Epithelial cell of prostate (primary cell): ENCODE measurements at places on chromosomes 6 and 20.

DNA sequence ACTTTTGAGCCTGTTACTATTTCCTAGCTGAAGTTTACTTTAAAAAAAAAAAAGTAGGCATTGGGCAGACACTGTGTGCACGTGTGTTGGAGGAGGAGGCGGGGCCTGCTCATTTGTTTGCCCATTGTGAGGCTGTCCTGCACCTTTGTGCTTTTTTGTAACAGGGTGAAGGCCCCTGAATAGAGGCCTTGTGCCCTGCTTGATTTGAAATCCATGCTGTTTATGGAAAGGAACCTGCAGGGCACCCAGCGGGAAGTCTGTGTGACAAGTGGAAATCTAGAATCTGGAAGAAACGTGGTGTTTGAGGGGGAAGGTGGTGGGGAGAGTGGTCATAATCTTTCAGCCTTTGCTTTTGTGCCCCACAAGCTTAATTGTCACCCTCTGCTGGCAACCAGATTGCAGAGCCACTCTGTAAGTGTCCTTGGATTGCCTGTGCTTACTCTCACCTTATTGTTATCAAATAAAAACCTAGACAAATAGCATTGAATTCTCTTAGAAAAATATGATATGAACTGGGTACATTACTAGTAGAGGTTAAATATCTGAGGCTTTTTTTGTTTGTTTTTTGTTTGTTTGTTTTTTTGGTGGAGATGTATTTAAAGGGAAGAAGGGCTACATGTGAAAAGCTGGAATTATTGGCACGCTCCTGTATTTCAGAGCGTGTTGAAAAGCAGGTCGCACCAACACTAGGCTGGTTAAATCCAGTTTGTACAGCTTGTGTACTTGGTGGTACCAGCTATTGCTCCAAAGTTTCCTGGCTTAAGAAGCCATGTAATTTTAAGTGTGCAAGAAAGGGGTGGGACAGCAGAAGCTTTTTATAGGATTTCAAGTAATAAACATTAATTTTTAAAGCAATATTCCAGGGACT lies 156.3 kb downstream of the ARID1B start:
- DNase-seq: no peak

GRCh38 chr6:87645080-87645479 lies 55.1 kb downstream of the ORC3 start:
- no peak for DNase-seq

DNA sequence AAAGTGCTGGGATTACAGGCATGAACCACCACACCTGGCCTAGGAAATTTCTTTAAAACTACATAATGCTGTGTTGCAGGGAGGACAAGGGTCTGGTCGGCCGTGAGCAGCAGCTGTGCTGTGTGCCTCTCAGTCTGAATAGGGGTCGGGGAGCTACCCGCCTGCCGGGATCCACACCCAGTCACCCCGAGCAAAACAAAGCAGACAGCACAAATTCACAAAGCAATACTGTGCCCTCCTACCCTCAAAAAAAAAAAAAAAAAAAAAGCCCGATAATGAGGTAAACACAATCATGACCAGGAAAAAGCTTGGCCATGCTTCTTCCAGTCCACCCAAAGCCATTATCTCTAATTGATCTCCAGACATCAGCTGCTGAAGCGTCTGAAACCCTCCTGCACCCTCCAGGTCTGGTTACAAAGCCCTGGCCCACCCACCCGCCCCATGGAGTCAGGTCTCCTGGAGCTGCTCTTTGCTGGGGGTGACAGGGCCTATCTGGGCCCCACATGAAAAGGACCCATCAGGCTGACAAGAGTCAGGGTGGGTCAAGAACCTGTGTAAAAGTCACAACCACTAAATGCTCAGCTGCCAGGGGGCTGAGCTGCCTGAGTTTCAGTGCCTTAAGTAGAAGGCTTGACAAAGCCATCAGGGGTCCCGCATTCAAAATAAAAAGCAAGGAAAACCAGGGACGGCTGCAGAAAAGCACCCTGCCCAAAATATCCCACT lies 88.2 kb downstream of the NOL4L start:
- DNase-seq: no peak

DNA sequence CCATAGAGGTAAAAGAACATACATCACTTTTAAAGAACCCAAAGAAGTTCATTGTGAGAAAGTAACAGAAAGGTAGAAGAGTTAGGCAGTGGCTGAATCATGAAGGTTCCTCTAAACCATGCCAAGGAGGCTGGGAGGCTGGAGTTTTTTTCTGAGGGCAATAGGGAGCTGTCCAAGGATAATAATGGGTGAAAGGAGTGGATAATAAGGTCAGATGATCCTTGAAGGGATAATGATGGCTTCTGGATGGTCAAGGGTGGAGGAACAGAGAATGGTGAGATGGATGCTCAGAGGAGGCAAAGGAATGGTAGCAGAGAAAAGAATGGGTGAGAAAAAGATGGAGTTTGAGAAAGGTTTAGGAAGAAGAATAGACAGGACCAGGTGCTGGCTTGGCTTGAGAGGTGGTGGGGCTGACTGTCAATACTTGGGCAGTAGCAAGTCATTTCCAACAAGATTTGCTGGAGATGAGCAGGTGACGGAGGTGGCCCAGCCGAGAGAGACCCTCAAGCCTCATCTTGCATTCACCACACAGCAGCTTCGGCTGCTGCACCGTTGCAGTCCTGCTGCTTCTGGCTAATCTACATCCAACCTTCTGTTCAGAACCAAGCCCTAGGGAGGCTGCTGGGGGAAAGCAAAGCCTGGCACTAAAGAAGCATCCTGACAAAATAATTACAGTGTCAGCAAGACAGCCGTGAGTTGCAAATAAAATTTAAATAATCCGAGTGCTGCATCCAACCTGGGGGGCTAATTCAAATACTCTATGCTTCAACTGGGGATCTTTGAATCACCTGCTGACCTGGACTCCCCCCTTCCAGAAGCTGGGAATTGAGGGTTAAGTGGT lies 131.2 kb upstream of the KCNG1 start:
- DNase-seq: no peak

- DNase-seq: no peak
Observed at GRCh38 chr6:111215131-111215530, 127.8 kb downstream of the SLC16A10 start.

DNA sequence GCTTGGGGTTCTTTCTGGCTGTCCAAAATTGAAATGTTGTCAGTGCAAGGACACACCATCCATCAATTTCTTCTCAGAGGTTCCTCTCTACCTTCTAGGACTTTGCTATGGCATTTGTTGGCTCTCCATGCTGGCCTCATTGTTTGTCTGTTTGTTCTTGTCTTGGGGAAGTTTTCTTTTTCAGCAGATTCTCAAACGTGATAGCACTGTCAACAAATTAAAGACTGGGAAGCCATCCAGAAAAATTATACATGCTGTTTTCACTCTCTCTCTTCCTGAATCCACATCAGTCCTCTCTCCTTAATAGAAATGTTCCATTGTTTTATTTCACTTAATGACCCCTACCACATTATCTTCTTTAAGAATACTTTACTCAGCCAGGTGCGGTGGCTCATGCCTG lies 130.4 kb downstream of the PCSK2 start:
- no peak for DNase-seq

GRCh38 chr20:63766695-63767426 lies 27.3 kb downstream of the SLC2A4RG start:
- no peak for DNase-seq

- no peak for DNase-seq
Observed at GRCh38 chr6:31620586-31621319, at the start of gene PRRC2A. Gene PRRC2A, plus strand, starts transcription at chr6:31620715. Its CDS starts 2,075 bp downstream, at chr6:31622790.

GRCh38 chr6:53734473-53735299 lies 60.1 kb upstream of the LRRC1 start:
- DNase-seq: peak; percentile 82

DNA sequence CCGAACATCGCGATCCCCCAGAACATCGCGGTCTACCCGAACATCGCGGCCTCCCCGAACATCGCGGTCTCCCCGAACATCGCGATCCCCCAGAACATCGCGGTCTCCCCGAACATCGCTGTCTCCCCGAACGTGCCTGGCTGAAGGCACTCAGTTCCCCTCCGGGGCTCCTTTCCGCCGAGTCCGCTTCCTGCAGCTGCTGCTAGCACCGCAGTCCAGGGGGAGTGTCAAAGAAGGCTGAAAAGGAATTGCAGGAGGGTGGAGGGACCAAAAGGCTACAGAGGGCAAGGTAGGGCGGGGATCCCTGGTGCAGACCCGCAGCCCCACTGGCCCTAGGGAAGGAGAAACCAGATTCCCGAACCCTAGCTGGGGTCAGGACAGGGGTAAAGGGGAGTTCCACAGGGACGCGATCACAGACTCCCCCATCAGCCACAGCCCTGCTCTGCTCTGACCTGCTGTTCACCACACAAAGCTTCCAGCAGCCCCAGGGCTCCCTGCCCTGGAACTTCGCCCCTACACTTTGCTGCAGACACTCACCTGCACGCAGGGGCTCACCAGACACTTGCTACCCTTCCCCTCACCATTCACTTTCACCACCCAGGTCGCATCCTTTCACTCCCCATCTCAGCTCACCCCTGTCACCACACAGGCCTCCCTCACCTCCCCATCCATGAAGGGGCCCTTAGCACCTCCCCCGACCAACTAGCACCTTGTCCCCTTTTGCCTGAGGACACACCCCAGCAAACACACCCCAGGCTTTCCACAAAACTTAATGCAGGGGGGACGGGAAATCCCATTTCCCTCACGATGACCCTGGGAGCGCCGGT lies 1.7 kb downstream of the ULBP1 start:
- DNase-seq: no peak

- no peak for DNase-seq
Observed at GRCh38 chr6:81834141-81834681, 81.7 kb upstream of the TENT5A start.
